DND-41 (cell line): ENCODE measurements at places on chromosomes 16 and 17.

GRCh38 chr17:50060951-50061712 is 5.2 kb downstream of the ITGA3 start:
- no peak for DNase-seq

DNA sequence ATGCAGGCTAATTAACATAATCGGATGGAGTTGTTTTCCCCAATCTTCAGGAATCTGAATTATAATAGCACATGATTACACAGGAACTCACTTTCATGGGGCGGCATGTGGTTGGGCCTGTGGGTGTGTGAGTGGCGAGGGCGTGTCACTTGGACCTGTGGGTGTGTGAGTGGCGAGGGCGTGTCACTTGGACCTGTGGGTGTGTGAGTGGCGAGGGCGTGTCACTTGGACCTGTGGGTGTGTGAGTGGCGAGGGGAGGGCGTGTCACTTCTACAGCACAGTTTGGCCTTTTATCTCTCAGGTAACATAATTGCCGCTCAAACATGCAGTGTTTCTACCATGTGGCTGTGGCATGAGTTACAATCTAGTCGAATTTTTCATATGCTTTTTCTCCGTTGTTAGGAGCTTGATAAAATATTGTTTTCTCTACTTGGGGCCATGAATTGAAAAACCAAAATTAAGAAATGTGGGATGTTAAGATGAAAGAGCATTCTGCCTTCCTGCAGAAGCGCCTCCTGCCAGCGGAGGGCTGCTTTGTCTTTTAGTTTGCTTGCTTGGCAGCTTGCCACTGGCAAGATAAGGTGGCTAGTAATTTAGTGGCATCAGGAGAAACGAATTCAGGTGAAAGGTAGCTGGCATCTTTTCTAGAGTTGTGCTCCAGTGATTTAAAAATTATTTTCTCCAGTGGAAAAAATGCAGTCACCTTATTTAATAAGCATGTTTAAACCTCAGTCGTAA is 36.2 kb downstream of the USP10 start:
- DNase-seq = no peak

- DNase-seq = no peak
Observed at GRCh38 chr16:2031081-2031577, 4.4 kb downstream of the NHERF2 start.

DNA sequence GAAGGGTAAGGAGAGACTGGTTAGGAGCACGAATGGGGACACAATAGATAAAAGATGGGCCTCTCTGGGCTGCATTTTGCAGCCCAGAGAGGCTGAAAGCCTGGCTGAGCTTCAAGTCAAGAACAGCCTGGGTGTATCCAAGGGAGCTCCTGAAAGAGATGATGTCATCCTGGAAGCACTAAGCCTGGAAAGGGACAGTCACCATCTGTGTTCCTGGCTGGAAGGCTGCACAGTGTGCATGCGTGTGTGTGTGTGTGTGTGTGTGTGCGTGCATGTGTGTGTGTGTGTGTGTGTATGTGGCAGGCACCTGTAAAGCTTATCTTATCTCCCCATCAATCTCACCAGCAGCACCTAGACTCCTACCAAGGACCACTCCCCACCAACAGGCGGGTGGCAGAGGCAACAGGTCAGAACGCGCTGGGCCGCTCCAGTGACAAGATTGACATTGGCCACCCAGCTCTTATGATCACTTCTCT is 44.1 kb downstream of the COG7 start:
- DNase-seq = no peak

- DNase-seq = no peak
Observed at GRCh38 chr16:11386791-11387546, 41.7 kb downstream of the RMI2 start.

GRCh38 chr17:8192070-8192815 is 2.3 kb upstream of the BORCS6 start:
- peak; percentile 87 for DNase-seq

DNA sequence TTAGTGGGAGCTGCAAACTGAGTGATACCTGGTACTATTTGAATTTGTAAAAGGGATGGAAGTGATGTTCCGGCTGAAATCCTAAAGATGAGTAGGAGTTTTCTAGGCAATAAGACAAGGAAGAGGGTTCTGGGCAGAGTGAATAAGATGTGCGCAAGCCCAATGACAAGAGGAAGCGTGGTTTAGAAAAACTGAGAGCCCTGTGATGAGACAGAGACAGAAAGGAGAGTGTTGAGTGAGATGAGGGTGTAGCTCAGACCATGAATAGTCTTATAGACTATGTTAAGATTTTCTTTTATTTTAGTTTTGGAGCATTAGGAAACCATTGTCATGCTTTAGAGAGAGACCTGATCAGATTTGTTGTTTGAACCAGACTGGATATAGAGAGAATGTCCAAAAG is 50.2 kb downstream of the COX10 start:
- no peak for DNase-seq

DNA sequence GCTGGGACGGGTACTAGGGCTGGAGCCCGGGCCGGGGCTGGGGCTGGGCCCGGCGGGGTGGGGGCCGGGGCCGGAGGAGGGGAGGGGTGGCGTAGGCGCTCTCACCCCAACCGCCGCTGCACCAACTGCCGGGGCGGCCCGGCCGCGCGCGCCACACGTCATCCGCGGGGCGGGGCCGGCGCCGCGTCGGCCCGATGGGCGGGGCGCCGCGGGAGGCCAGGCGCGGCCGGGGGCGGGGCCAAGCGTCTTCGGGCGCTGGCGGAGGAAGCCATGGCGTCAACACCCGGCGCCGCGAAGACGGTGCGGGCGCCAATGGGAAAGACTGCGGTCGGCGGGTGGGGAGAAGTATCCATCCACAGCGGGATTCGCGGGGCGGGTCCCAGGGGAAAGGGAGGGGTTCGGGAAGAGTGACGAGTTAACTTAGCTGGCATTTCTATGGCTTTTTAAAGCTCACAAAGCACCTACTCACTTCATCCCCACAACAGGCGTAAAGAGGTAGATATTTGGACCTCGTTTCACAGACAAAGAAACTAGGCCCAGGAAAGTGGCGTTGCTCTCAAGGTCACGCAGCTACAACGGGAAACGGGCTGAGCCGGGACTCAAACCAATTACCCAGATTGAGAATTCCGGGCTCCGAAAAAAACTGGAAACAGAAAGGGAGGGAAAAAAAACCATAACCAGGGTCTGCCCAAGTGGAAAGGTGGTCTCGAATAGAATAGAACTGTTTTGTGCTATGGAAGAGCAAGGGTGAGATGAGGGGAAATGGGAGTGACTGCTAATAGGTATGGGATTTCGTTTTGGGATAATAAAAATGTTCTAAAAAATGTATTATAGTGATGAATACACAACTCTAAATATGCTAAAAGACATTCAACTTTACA is at the start of gene SPAG9:
SPAG9 (minus strand) TSS at position 130 of the 881 bp plus-strand sequence. CDS start 212 bp downstream, outside the sequence.
- DNase-seq = peak; percentile 93

DNA sequence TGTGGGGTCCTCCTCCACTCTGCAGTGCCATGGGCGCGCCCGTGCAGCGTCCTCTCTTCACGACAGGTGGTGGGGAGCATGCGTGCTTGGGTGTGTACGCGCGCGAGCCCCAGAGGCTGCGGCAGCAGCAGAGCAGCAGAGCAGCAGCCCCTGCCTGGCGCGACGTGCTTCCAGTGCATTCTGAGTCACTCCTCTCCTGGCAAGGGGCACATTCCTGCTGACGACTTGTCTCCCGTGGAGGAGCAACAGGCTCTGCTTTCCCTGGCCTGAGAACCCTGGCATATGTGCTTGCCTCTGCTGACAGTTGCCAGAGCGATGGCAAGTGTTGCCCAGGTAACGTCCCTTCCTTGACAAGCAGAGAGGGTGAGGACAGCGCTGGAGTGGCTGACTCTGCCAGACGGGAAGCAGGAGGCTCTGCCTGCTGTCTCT is 133.8 kb upstream of the PLCG2 start:
- no peak for DNase-seq

- peak; percentile 82 for DNase-seq
Observed at GRCh38 chr16:17578981-17579874, 108.5 kb upstream of the XYLT1 start.

GRCh38 chr17:17840751-17841591 is 4.2 kb upstream of the SREBF1 start:
- DNase-seq = no peak

GRCh38 chr17:76276069-76276431 is 10.9 kb downstream of the UBALD2 start:
- no peak for DNase-seq

DNA sequence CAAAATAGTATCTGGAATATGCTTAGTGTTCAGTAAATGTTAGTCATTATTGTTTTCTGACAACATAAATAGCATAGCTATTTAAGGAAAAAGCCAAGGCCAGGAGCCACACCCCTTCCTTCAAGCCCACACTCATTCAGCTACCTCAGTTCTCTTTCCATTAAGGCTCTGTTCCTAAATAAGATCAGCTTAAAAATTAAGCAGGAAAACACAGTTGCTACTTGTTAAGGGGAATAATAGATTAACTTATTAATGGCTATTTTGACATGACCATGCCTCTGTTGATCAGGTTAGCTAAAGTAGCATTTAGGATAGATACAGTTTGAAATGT is 158.1 kb downstream of the CHD9 start:
- DNase-seq = no peak

DNA sequence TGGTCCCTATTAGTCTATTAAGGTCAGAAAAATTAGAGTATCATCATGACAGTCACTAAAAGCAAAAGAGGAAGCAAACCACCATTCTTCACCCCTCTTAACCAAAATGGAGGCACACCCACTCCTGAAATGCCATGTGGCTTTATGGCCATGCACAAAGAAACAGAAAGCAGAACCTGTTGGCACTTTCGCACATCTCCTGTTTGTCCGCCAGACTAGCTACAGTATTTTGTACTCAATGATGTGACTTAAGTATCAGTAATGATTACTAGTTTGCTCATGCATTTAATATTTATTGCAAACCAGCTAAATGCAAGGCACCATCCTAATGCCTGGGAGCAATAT is 70.2 kb upstream of the GNAO1 start:
- no peak for DNase-seq

DNA sequence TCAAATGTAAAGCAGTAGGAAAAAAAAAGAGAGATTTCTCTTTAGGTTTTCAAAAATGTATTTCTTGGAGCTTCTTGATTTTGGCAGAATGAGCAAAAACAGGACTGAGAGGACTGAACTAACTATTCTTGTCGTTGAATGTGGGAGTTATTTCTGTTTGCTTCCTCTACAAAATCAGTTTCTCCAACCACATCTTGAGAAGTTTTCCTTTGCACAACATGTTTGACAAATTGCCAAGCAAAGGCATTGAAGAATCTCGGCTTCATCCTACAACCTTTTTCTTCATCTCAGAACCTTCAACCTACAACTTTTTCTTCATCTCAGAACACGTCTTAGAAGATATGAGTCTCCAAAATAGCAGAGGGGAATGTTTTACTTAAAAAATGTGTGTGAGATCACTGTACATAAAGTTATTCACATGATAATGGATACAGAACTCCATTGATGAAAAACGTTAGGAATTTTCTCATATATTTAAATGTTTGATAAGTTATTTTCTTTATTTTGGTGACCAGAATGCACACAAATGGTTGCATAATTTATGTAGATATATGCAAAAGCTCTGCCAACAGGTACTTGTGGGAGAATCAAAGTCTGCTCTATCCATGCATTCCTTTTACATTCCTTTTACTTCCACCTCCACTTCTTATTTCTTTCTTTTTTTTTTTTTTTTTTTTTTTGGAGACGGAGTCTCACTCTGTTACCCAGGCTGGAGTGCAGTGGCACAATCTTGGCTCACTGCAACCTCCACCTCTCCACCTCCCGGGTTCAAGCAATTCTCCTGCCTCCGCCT is 370.0 kb downstream of the KCNJ2 start:
- no peak for DNase-seq

DNA sequence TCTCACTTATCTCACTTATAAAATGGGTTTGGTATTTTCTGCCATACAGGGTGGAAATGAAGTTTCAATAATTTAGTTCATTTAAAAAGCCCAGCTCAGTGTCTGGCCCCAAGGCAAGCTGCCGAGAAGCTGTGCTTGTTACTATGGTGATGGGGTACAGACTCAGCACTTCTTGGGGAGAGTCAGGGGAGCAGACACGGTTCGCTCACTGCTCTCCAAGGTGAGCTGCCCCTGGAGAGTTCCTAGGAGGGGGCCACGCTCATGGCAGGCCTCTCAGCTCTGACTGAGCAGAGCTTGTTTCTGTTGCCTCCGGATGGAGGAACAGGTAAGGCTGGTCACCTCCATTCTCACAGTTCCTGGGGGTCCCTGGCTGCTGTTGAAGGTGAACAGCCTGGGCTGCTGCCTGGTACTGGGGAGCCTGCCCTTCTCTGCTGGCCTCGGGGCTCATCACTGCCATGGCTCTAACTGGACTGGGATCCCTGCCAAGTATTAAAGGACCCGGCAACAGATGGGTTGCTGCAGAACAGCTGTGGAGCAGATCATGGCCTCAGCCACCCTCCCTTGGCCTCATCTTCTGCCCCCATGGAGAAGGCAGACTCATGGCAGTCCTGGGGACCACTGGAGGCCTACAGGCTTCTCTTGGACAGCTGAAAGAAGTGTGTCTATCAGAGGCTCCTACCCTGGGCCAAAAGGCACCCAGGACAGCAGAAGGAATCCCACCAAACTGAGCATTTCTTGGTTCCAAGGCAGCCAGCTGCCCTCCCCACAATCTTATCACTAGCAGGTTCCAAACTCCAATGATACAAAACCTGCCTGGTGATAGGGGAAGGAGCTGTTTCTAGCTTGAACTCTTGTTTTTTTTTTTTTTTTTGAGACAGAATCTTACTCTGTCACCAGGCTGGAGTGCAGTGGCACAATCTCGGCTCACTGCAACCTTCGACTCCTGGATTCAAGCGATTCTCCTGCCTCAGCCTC is 25.9 kb upstream of the SPATA32 start:
- DNase-seq = no peak

DNA sequence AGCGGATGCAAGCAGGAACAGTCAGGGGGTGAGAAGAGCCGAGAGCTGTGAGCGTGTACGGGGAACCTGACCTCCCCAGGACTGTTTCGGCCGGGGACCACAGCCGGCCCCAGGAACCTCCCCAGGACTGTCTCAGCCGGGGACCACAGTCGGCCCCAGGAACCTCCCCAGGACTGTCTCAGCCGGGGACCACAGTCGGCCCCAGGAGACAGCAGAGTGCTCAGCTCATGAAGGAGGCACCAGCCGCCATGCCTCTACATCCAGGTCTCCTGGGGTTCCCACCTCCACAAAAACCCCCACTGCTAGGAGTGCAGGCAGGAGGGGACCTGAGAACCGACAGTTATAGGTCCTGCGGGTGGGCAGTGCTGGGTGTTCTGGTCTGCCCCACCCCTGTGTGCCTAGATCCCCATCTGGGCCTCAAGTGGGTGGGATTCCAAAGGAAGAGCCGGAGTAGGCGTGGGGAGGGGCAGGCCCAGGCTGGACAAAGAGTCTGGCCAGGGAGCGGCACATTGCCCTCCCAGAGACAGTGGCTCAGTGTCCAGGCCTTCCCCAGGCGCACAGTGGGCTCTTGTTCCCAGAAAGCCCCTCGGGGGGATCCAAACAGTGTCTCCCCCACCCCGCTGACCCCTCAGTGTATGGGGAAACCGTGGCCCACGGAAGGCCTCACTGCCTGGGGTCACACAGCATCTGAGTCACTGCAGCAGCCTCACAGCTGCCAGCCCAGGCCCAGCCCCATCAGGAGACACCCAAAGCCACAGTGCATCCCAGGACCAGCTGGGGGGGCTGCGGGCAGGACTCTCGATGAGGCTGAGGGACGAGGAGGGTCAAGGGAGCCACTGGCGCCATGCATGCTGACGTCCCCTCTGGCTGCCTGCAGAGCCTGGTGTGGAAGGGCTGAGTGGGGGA is 4.3 kb downstream of the RHBDF1 start:
- DNase-seq = no peak

- DNase-seq = no peak
Observed at GRCh38 chr17:71966459-71967313, 154.1 kb upstream of the SOX9 start.
